ENCODE measurements at places on chromosomes 5 and 9. TPM values are rescaled to one million over a fixed set of nuclear protein-coding genes. Genes with fewer than 3 reads are reported as not detected.

Gene CDX1
- not detected for polyA plus RNA-seq

Gene RNF180
- polyA plus RNA-seq, result 9.9 TPM

Gene ADAMTS13
- 3.4 TPM for polyA plus RNA-seq

Gene INSL4
- not detected for polyA plus RNA-seq

Gene LCP2
- polyA plus RNA-seq, result 0.15 TPM

Gene DOLK
- polyA plus RNA-seq, result 20.3 TPM

Gene TNFAIP8
- polyA plus RNA-seq, result 16.1 TPM

Gene GHR
- 4.2 TPM for polyA plus RNA-seq

Gene ARHGEF37
- polyA plus RNA-seq, result 1.1 TPM

Gene GALT
- polyA plus RNA-seq, result 40.7 TPM

Gene SH3RF2
- not detected for polyA plus RNA-seq

Gene DBH
- polyA plus RNA-seq, result not detected

Gene IL13
- polyA plus RNA-seq, result not detected

Gene TXNDC8
- polyA plus RNA-seq, result not detected

Gene ZNF883
- 51.5 TPM for polyA plus RNA-seq

Gene PCDHB16
- 0.09 TPM for polyA plus RNA-seq

Gene AQP7
- polyA plus RNA-seq, result not detected

Gene IRX1
- not detected for polyA plus RNA-seq

Gene TAS2R1
- not detected for polyA plus RNA-seq

Gene PLAC8L1
- not detected for polyA plus RNA-seq

Gene TAF11L13
- not detected for polyA plus RNA-seq

Gene ST6GALNAC4
- 1.7 TPM for polyA plus RNA-seq

Gene GPR151
- not detected for polyA plus RNA-seq

Gene GAS1
- 1.0 TPM for polyA plus RNA-seq

Gene SLC24A2
- polyA plus RNA-seq, result 314 TPM

Gene LECT2
- polyA plus RNA-seq, result not detected

Gene ECSCR
- polyA plus RNA-seq, result not detected

Gene SPINK9
- polyA plus RNA-seq, result not detected

Gene DRD1
- 10.2 TPM for polyA plus RNA-seq

Gene PCDHGB4
- 2.1 TPM for polyA plus RNA-seq

Gene PCDHB2
- 8.3 TPM for polyA plus RNA-seq

Gene TEX48
- not detected for polyA plus RNA-seq

Gene ZNF366
- not detected for polyA plus RNA-seq

All from Purkinje cell (primary cell).